ENCODE measurements at places on chromosomes 6 and 20.
A peak's percentile ranks its signal among the peaks of the same experiment; 100 is the strongest.

DNA sequence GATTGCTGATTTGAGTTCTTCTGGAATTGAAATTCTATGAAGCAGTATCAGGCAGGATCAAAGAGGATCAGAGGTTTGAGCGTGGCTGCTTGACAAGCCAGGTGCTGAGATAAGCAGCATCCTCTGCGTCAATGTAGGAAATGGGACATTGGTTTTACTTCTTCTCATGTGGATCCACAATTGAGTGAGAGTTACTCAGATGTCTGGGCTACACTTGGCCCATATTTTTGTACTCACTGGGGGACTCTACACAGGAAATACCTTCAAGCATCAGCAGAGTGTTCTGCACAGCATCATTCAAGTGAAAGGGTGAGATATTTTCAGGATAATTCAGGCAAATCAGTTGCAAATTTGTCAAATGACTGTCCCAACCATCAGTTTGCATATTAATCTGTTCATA is 613.9 kb upstream of the ARID1B start:
- no peak for DNase-seq

GRCh38 chr6:107727096-107727757 is 96.9 kb downstream of the SCML4 start:
- no peak for DNase-seq

DNA sequence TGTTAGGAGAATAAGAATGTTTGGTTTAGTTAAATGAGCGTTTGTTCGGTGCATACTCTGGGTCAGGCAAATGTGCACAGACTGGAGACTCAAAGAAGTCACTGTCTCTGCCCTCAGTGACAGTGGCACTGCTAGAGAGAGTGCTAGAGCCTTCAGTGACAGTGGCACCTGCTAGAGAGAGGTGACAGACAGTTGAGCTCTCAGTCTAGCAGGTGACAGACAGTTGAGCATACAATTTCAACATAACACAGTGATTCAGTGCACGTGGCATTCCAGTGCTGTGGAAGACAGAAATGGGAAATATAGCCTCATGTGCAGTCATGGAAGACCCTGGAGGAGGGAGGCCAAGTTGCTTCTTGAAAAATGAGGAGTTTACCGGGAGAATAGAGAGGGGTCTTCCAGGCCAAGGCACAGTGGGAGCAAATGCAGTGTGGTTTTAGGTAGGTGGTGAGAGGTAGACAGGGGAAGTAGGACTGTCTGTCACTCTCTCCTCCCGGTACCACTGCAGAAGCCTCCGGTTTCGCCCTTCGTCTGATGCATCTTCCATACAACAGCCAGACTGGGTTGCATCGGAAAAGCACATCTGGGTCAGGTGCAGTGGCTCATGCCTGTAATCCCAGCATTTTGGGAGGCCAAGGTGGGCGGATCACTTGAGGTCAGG is 107.9 kb upstream of the CLDN20 start:
- no peak for DNase-seq

DNA sequence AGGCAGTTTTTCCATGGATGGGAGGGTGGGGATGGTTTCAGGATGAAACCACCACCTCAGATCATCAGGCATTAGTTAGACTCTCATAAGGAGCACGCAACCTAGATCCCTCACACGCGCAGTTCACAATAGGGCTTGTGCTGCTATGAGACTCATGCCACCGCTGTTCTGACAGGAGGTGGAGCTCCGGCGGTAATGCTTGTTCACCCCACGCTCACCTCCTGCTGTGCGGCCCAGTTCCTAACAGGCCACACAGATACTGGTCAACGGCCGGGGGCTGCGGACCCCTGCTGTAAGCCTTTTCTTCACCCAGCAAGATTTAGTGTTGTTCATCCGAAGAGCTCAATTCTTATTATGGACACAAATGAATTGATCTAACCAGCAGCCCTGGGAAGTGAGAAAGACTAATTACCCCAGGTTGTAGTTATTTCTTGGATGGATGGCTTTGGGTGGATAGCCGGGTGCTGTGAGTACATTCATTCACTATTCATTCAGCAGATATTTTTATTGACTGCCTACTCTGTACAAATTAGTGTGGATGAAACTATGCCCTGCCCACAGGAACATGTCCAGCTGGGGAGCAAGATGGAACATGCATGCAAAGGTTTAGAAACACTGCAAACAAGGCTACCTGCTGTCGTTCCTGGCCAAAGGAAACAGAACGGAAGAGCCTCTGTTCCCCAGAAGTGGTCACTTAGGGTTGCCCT is 57.2 kb downstream of the RIOK1 start:
- no peak for DNase-seq

DNA sequence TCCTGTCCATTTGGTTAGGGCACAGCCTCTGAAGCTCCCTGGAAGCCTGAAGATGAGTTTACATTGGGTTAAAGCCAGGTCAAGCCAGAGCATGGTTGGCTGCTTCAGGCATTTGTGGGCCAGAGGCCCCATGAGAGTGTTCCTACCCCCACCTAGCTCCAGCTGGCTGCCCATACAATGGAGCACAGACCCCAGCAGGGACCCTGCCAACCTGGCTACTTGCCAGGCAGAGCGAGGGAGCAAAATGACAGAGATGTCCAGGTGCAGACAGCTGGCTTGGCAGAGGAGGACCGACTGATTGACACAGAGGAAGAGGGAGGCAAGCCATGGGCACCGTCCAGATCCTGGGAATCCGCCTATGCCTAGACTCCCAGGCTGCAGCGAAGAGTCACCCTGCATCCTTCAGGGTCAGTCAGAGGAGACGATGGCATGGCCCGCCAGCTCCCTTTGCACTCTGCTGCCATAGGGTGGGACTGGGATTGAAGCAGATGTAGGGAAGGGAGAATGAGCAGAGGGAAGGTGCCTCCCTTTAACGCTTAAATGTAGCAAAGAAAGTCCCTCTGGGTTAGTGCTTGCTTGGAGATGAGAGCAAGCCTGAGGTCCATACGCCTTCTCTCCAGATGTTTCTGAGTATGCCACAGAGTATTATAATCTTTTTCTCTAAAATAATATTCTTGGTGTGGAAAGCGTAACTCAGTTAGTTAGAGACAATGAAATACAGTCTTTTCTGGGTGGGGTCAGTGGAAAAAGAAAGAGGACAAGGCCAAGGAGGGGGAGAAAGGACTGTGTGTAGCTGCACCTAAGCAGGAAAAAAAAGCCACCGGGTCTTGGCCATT is 77.6 kb upstream of the FYN start:
- no peak for DNase-seq

DNA sequence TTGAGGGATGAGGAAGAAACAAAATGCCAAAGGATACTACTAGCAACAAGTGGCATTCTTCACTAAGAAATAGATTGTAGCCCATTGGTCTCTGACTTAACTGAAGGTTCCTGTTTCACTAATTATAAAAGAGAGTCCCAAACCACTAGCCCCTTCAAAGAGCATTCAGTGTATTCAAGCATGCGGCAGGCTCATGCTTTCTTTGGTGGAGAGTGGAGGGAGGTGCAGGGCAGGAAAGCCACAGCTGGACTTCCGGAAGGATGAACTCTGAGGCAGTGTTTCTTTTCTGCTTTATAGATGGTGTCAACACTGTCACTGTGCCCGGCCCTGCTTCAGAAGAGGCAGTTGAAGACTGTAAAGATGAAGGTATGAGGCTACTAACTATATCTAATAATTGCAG is 636.1 kb downstream of the KIF16B start:
- DNase-seq, result no peak

DNA sequence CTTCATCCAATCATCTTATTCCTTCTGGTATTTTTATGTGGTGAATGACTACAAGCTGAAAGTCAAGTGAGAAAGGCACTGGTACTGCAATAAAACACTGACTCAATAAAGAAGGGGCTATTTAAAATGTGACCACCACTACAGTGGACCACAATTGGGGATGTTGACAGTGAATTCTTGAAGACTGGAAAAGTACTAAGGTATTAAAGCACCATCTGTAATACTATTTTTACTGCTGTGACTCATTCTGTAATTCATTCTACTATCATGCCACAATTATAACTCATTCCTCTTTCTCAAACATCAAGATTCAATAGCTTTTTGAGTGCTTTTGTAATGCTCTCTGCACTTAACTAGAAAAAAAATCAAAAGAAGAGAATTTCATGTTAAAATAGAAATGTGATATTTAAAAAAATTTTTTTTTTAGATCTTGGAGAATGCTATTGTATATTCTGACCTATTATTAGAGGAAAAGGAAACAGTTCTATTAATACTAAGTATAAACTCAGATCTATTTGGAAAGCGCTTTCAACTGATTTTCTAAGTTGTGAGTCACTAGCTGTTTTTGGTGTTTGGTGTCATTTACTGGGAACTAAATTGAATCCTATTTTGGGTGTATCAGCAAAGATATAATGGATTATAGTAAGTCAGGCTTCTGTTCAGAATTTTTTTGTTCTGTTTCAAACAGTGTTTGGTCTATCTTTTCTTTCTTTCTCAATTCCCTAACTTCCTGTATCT is 104.7 kb upstream of the TMEM170B start:
- peak; percentile 31 for DNase-seq

- peak; percentile 80 for DNase-seq
Observed at GRCh38 chr20:52191132-52191915, at the start of gene ZFP64. ZFP64 (minus strand) TSS chr20:52191779; CDS start chr20:52191636, 143 bp downstream.

DNA sequence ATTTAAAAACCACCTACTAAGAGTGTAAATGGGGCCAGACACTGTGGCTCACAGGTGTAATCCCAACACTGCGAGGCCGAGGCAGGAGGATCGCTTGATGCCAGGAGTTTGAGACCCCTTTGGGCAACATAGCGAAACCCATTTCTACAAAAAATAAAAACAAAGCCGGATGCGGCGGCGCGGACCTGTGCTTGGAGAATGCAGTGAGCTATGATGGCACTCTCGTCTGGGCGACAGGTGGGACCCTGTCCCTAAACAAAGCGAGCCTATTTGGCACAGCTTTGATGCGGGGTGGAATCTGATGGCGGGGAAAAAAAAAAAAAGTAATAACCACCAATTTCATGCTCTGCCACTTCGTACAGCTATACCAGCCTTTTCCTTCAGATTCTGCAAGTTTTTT is 1.1 kb downstream of the TCP1 start:
- DNase-seq, result no peak

DNA sequence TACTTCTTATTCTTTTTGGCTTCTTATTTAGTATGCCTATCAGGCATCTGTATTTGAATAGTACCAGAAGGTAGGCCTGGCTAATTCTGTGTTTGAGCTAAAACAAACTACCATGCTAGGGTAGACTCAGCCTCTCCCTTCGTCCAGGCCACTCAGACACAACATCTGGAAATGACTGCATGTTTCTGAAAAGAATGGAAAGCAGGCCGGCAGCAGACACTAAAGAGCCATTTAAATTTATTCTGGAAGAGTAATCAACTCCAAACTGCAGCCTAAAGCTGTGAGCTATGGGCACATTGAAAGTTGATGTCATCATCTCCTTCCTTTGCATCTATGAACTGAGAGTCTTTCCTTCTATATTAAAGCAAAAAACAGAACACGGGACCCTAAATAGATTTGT is 70.9 kb upstream of the SAMD5 start:
- DNase-seq, result no peak

DNA sequence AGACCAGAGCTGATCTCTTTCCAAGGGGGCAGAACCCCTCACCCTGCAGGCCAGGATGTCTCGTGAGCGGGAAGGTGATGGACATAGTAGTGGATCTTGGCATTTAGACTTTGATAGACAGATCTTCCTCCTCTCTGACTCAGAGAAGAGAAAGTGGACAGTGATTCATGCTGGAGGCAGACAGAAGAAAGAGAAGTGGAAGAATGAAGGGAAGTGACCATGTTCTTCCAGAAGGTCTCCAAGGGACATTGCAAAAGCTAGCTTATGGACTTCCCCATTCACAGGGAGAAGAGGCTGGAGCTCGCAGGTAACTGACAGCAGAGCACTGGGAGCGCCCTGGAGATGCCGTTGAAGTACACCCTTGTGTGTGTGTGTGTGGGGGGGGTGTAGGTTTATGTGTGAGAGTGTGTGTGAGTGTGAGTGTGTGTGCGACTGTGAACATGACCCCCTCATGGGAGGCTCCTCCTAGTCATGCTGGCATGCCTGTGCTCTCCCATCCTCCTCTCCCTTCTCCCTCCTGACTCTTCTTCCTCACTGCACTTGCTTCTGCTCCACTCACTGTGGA is 8.0 kb upstream of the RAET1L start:
- DNase-seq, result peak; percentile 80

DNA sequence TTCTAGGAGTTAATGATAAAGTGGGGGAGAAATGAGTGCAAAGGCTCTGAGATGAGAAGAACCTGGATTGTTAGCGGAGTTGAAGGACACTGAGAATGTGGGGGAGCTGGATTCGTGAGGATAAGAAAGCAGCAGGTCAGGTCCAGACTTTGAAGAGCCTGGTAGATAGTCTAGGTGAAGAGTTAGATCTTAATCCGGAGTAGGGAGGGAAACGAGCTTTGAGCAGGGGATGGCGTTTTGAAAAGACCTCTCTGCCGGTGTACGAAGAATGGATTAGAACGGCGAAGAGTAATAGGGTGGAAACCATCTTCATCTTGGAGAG is 487 bp upstream of the PHF20 start:
- DNase-seq, result no peak

DNA sequence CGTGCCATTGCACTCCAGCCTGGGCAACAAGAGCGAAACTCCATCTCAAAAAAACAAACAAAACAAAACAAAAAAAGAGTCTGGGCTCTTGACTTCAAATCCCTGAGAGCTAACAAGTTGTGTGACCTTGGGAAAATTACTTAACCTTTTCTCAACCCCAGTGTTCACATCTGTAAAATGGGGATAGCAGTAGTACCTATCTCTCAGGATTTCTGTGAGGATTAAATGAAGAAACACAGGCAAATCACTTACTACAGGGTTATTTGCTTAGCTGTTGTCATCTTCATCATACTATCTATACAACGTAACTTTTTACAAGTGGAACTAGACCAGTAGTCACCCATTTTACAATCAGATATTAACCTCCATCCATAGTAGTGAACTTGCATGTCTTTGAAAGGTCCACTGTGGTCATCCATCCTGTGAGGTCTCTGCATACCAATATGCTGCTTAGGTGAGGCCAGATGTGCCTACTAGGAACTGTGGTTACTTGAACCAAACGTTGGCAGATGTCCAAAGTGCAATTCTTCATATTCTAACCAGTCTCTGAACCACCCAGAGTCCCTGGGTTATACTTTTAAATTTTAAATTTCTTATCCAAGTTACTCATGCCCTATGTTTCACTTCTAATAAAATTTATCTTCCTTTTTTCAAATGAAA is 128.9 kb upstream of the BEND3 start:
- no peak for DNase-seq

DNA sequence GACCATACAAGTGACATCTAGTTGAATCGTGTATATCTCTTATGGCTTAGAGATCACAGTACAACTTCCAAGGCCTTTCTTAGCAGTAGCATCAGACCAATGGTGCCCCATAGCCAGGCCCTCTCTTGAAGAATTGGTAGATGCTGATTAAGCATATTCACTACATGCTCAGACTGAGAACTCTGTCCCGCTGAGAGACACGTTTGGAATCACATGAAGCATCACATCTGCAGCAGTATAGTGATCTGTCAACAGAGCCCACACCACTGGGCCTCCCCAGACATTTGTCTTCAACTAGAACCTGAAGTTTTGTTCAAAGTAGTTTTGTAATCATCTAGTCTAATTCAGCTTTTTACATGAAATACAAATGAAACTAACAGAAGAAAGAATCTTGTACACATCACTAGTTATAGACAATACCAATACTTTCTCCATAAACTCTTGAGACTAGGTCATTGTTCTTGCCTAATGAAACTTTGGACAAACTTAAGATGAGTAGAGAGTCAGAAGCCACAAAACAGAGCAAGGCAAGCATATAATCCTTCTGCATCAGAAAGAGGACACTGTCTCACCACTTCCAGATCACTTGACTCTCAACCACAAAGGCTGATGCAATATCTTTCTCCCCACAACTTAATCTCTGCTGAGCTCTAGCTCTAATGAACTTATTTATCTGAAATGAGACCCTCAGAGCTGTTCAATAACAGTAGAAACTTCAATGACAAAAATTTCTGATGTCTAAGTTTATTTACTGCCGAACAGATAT is 182.7 kb downstream of the TBX18 start:
- peak; percentile 68 for DNase-seq
